SK-N-SH (cell line): ENCODE measurements at places on chromosomes 1 and 21.

DNA sequence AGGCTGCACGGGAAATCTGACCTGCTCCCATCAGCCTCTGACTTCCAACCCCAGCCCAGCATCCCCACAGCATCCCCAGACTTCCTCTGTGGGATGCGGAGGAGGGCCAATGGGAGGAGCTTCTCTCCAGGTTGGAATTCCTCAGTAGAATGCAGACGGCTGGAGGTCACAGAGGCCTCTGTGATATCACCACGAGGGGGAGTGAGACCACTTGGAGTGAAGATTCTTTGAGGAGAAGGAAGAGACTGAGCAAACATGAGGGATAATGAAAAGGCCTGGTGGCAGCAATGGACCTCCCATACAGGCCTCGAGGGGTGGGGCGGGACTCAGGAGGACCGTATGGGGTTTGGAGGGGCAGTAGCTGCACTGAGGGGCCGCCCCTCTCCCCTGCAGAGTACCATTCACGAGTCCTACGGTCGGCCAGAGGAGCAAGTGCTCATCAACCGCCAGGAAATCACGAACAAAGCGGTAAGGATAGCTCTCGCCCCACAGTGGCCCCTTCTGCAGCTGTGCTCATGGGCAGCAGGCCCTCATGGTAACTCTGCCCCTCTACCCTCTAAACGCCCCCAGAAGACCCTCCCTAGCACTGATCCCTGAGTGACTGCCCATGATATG is at the start of gene CATSPER4:
CATSPER4 (plus strand) TSS at position 230 of the 615 bp plus-strand sequence; CDS start at position 256, 26 bp downstream.
- no peak for DNase-seq

DNA sequence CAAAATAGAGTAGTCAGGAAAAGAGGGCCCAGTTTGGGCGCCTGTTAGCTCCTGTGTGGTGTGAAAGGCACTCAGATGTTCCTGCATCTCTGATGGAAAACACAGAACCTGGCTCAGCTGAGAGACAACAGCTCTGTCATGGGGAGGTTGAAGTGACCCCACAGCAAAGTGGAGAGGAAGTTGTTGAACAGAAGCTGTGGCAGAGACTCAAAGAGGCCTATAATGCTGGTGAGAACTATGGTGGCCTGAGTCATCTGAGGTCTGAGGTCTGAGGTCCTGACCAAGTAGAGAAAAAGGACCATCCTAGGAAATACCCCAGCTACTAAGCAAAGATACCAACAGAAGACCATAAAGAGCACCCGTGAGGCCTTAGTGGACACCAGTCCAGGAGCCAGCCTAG is 45.6 kb upstream of the JAK1 start:
- DNase-seq = no peak

DNA sequence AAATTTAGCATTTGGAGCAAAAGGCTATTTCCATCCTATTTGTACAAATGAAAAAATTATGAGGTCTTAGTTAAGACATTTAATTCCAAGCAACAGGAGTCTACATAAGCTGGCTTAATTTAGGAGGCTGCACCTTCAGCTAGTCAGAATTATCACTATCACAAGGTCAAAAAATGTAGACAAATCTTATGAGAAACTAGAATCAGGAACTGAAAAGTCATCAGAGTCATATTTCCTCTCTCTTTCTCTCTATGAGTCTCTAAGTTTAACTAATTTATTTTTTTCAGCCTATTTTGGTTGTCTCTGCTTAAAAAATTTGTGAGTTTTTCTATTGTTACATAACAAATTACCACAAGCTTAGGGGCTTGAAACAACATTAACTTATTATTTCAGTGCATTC is 807.1 kb upstream of the PRMT6 start:
- no peak for DNase-seq

DNA sequence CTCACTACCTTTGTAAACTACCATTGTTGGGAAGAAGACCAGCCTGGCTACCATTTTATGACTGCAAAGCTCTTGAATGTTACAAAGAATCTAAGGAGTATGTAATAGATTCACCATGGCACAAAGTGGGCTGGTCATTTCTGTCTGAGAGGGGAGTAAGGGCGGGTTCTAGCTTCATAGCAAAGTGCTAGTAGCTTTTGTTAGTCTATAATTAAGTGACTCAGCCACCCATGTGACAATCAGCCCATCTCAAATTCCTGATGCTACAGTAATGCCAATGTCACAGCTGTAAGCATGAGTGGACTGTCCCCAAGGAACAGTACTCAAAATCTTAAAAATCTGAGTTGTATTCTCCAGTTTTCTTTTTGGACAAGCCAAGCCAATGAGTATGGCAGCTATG is 15.4 kb upstream of the OTUD3 start:
- no peak for DNase-seq

GRCh38 chr1:17574516-17574915 is 35.0 kb downstream of the ARHGEF10L start:
- DNase-seq = peak; percentile 57

- no peak for DNase-seq
Observed at GRCh38 chr1:116916533-116917445, 7.1 kb downstream of the PTGFRN start.
